ENCODE measurements at places on chromosomes 7 and 10. TPM values are rescaled to one million over a fixed set of nuclear protein-coding genes. Genes with fewer than 3 reads are reported as not detected.

DNA sequence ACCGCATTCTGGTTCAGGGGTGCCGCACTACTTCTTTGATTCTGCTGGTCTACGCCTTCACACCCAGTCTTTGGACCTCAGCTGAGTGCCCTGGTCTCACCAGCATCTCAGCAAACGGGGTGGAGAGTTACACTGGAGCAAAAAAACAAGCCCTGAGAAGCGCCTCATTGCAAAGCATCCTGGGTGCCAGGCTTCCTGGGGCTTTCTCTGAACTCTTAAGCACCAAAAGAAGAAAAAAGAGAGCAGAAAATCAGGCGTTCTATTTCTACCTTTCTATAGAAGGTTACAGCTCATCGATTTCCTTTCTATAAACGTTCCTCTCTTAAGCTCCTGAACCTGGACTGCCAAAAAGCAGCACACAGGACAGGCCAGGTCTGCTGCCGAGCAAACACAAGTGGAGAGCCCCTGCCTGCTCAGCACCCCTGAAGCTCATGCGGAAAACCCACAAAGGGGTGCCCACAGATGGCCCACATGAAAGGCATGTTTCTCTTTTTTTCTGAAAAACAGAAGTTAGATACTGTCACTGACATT lies 217.9 kb downstream of the SFMBT2 start:
- DNase-seq = no peak

DNA sequence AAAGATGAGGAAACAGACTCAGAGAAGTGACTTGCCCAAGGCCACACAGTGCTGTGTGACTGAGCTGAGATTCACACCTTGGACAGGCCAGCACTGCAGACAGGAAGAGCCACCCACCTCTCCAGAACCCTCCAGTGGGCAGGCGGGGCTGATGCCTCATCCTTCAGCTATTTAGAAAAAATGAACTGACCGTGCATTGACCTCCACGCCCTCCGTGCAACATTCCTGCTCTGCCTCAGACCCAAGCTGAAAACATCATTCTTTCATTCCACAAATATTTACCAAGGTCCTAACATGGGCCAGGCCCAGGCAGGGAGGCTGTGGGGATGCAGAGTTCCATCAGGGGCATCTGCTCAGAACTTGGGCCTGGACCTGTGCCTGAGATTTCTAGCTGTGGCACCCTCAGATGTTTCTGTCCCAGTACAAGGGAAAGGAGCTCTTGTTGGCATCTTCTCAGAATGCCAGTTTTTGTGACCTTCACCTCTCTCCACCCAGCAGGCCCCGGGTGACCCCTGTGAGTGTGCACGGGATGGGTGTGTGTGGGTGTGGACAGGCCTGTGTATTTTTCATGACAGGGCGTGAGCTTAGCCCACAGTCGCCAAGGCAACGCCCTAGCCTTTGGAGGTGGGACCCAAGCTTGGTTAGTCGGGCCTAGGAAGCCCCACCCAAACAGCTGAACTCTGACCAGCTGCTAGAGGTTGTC lies 6.5 kb downstream of the VSIR start:
- DNase-seq = peak; percentile 56

GRCh38 chr7:157011333-157012112 lies 1.1 kb upstream of the MNX1 start:
- no peak for DNase-seq

DNA sequence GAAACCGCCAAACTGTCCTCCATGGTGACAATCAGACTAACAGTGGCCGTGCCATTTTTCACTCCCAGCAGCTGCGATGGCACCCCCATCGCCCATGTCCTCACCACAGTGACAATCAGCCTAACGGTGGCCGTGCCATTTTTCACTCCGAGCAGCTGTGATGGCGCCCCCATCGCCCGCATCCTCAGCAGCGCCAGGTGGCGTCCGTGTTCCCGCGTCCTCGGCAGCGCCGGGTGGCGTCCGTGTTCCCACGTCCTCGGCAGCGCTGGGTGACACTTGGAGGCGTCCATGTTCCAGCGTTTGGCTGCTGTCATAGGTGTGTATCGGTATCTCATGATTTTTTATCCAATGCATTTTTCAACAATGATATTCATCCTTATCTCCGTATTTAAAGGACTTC lies 267.3 kb downstream of the PTPRN2 start:
- no peak for DNase-seq

- no peak for DNase-seq
These were observed 60.4 kb downstream of the DNAJB6 start for GRCh38 chr7:157397036-157397720.

DNA sequence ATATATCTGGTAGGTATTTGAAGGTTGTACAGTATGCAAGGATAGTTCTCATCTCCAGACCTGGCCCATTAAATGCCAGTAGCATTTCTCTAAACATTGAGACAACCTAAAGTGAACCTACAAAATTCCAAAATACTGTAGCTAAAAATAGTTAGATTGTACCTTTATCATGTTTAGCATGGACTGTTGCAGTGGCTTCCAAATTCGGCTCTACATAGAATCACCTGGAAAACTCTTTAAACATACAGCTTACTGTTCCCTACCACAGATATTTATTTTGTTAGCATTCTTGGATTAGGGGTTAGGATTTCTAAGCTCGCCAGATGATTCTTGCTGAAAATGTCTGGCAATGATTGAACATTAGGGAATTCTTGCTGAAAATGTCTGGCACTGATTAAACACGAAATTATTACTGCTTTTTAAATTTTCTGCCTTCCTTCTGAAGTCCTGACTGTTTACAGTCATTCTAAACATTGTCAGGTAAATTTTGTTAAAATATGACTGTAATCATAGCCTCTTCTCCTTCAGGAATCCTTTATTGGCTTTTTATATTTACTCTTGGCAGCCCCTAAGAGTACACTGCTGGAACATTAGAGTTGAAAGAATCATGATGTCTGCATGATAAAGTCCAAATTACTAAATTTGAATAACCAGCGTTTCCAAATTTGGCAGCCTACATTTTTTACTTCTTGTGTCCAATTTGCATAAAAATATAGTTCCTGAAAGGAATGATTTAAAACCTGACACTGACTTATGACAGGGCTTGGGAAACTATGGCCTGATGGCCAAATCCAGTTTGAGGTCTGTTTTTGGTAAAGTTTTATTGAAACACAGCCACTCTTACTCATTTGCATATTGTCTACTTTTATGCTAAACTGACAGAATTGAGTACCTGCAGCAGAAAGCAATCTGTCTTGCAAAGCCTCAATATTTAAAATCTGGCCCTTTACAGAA lies 40.3 kb downstream of the SHOC2 start:
- no peak for DNase-seq

- DNase-seq = no peak
These were observed 239.1 kb downstream of the KCNMA1 start for GRCh38 chr10:77398558-77398957.

GRCh38 chr10:96984541-96985131 lies 152.5 kb downstream of the LCOR start:
- DNase-seq = no peak

DNA sequence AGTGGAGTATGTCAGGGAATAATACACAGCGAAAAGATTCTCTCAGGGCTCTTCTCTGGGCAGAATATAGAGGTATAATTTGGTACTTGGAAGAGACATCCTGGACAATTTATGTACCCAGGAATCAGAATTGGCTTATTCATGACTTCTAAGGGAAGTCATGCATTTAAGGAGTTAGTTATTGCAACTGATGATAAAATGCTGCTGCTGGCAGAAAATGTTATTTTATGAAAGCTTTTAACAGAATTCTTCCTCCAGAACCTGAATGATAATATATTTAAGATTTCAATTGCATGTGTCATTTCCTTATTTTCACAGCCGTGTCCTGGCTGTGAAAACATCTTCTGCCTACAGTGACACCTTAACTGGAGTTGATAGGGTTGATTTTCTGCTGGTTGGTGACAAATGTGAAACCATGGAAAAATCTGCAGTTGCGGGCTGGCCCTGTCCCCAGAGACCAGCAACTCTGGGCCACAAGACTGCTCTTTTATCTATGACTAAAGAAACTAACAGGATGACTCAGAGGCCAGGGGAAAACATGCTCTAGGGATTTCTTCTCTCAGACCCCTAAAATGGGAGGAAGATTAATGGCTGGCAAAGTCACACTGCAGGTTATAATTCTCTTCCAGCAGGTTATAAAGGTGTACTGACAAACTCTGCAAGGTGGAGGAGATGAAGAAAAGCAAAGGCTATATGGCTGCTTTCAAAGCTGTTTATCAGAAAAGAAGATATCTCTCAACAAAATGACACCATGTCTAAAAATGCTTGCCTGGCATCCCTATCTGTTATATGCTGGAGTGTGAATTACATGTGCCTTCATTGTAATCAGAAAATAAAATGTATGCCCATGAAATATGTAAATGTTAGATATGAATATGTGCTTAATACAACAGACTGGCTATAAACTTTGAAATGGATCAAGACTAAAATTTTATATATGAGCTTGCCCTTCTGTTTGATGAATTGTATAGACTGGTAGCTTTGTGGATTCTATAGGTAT lies 12.1 kb upstream of the TRUB1 start:
- DNase-seq = no peak

GRCh38 chr10:124126145-124126982 lies 33.0 kb upstream of the CHST15 start:
- DNase-seq = no peak

GRCh38 chr10:119340893-119341458 lies 133.6 kb downstream of the GRK5 start:
- DNase-seq = no peak

GRCh38 chr10:19048489-19048888 lies at the start of gene MALRD1:
Gene MALRD1 (plus strand): TSS chr10:19048801. CDS start chr10:19048939, 138 bp downstream.
- DNase-seq = no peak

GRCh38 chr10:43942096-43942850 lies 293.6 kb upstream of the ZNF32 start:
- DNase-seq = no peak

DNA sequence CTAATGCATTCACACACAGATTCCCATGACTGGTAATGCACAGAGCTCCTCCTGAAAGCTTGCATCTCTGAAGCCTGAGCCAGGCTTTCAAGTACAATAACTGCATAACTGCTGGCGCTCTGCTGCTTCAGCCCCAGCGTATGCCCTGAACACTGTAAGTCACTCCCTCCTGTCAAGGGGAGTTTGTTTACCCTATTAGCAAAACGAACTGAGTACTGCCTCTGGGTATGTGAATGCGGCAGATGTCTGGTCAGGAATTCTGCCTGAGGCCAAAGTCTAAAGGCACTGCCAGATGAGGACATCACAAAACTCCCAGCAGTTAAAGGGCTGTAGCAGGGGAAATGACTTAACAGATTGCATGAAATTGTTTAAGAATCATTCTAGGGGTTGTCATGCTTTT lies 97.7 kb downstream of the NRCAM start:
- DNase-seq = no peak

- no peak for DNase-seq
These were observed 41.7 kb downstream of the RGS10 start for GRCh38 chr10:119500821-119501220.

- DNase-seq = no peak
These were observed 176.8 kb downstream of the CPEB3 start for GRCh38 chr10:92113911-92114600.

GRCh38 chr7:155991470-155991869 lies 179.2 kb upstream of the SHH start:
- no peak for DNase-seq

DNA sequence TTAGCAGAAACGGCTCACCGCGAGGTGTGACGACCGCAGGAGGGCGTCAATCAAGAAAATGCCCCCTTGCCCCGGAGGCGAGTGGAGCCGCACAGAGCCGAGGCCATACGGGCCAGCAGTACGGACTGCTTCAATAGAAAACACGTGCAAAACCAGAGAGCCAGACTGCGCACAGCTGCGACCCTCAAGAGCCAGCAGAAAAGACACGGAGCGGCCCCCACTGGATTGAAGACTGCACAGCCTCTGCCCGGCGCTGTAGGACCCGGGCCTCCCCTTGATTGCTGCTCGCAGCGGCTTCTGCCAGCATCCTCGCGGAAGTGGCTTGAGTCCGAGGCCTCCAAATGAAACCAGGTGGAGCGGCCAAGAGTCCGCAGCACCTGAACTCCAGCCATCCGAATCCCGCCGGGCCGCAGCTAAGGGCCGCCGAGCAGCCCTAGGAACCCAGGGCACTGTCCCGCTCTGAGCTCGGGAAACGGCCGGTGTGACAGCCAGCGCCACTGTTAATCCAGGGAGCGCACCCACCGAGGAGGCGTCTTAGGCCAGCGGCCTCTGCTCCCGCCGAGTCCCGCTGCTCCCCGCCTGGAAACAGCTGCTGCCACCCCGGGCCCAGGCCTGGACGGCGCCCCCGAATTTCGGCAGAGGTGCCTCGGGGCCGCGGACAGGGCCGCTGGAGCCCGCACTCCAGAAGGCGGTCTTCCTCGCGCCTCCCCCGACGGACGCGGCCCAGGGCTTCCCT lies 660 bp upstream of the HHEX start:
- DNase-seq = no peak

GRCh38 chr7:76267894-76268183 lies 34.6 kb upstream of the HSPB1 start:
- DNase-seq = no peak

- no peak for DNase-seq
These were observed 16.7 kb upstream of the FRA10AC1 start for GRCh38 chr10:93718937-93719725.

GRCh38 chr10:33966946-33967345 lies 632.5 kb upstream of the NRP1 start:
- DNase-seq = no peak

DNA sequence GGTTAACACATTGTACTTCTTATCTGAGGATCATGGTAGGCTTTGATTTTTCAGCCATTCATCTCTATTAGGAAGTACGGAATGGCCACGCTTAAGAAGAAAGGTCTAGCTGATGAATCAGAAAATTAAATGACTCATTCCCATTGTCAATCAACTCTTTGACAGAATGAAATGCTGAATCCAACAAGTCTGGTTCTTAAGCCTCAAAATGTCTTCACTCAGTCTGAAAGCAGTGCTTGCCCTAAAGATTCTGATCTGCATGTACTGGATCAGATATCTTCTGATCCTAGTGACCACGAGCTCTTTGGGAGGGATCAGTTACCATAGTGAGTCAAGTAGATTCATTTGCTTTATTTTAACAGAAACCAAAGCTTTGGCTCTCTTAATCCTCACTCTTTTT lies 5.7 kb upstream of the CELF2 start:
- DNase-seq = no peak

The POP7 gene
- total RNA-seq = 39.9 TPM

The AGAP6 gene
- 13.2 TPM for total RNA-seq

The SNCG gene
- total RNA-seq = 70.9 TPM

The POLD2 gene
- total RNA-seq = 71.3 TPM

The ETV1 gene
- total RNA-seq = 8.8 TPM

The HELLS gene
- total RNA-seq = 3.8 TPM

The GAD2 gene
- not detected for total RNA-seq

The ANKRD2 gene
- not detected for total RNA-seq

Measured in omental fat pad (tissue), 4 donors.